ENCODE measurements at places on chromosomes 2 and 18.

DNA sequence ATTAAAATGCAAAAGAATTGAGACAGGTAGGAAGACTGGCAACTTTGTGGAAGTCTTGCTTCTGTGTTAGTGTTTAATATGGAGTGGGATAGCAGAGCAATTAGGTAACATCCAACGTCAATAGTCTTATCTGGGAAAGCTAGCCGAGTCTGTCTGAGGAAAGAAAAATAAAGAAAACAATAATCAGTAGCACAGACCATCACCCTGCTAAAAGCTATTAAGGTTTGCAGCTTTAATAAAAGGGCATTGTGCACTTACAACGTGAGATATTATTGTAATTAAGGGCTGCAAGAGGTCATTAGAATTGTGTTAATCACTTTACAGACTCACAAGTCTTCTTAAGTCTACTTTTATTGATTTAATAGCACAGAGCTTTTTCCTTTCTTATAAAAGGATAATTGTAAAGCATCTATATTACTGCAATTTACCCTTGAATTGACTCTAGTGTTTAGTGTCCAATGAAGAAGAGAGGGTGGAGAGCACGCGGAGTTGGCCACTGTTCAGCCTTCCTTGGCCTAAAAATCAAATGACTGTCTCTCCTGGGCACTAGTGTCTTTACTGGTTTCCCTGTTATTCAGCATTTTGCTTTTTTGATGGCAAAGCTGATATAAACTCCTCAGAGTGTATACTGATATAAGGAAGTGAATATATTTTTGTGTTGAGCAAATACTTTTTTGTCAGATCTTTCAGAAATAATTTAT lies 2.0 kb downstream of the CDH7 start:
- no peak for DNase-seq

GRCh38 chr2:140695155-140695554 lies 1435.7 kb downstream of the LRP1B start:
- peak; percentile 77 for DNase-seq

GRCh38 chr2:182050333-182051135 lies 64.9 kb downstream of the PPP1R1C start:
- DNase-seq = no peak

DNA sequence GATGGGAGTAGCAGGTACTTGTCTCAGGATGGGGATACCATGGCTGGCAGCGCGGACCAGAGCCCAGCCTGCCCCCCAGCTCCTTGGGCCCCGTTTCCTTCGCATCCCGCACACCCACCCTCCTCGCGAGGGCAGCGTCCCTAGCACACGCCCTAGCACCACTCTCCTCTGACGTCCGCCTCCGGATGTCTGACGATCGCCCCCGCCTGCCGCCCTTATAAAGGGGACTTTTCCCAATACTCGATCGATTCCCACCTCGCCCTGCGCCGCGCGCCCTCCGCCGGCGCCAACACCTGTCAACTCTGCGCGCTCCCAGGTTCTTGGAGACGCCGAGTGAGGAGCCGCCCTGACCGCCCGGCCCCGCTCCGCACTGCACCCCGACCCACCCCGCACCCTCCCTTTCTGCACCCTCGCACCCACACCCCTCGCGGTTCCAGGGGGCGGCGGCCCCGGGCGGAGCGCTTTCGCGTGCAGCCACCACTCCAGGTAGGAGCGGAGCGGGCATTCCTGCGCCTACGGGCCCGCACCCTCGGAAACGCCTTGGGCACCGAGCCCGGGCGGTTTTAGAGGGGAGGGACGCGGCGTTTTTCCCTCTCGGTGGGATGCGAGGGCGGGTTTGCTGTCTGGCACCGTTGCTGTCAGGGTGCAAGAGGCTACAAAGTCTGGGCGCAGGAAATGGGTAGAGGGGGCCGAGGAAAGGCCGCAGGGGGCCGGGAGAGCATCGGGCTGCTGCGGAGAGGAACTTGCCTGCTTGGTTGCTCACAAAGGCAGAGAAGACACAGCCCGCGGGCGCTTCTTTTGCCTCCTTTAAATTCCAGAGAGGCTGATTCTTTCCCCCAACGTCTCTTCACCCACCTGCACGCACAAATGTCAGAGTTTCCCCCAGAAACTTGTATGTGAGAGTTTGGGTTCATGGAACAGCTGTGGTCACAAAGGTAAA lies at the start of gene SLC5A7:
SLC5A7 (plus strand) TSS at position 247 of the 940 bp plus-strand sequence. CDS start 1,632 bp downstream, outside the sequence.
- DNase-seq = no peak

DNA sequence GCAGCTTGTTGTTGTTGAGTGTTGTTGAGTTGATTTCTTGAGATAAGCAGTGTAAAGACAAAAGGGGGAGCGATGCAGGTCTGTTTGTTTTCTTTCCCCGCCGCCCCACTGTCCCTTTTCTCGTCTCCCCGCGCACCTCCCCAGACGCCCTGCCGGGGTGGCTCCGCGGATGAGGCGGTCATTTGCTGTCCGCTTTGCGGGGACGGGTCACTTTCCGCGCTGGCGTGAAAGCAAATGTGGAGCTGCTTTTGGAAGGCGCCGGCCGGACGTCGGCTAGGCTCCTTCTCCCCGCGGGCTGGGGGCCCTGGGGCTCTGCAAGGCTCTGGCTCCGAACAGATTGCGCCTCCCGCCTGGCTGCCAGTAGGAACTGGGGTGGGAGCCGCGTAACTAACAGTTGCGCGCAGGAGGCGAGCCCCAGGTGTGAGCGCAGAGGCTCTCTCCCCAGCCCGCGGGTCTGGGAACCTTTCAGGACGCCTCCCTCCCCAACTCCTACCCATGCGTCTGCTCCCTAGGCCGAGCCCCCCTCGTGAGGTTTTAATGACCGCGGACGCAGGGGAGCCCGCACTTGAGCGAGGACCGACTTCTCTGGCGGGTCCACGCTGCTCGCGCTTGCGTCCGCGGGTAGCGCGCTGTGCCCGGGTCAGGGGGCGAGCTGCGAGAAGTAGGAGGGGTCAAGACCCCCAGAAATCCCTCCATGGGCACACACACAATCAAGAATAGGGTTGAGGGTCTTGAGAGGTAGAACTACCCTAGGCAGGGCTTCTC lies 146.6 kb downstream of the MEIS1 start:
- DNase-seq = no peak

- DNase-seq = no peak
Measured at GRCh38 chr2:121451398-121451797, 79.3 kb upstream of the RNU4ATAC start.

DNA sequence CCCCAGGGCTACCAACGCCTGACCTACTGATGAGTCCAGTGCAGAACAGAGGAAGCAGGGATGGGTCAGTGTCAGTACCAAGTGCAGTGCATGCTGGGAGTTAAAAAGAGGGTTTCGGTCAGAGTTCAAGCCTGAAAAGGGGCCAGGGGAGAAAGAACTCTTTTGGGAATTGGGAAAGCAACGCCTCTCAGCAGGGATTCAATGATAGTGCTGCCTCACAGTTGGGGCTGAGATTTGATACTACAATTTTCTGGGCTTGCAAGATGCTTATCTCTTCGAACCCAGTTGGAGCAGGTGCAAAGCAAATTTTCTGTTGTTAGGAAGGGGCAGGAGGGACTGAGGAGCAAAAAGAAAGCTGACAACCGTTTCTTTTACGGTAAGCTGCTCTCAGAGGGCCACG lies 82.6 kb downstream of the CERKL start:
- DNase-seq = no peak

Data from fibroblast of gingiva (primary cell).